ENCODE measurements at places on chromosomes 5 and 9.

GRCh38 chr9:134192311-134192950 lies 28.1 kb upstream of the RNU6ATAC start:
- no peak for DNase-seq

DNA sequence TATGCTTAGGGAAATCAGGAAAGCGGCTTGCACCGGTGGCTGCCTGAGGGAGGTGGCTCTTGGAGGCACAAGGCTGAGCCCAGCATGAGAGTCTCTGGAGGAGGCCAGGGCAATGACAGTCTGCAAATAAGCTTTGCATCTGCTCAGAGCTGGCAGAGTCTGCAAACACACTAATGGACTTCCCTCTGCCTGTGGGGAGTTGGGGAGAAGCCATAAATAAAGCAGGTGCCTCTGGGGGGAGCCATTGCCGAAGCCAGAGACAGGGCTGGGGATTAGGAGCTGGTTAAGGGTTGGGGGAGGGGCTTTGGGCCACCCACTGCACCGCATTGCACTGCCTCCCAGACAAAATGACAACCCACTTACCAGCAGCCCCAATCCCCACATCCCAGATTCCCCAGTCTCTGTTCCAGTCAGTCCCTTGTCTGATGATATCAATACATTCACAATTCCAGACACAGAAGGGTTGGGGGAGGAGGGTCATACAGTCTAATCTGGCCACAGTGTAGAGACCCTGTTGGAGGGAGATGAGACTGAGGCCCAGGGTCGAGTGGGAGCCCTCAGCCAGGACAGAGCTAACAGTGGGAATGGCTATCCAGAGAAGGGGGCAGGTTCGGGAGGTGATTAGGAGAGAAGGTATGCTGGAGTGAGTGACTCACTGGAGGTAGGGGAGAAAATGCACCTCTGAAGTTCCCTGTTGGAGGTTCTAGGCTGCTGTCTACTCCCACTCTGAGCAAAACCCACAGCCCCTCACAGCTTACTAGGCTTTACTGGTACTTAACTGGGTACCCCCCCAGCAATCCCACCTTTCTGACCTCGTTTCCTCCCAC lies 53.7 kb downstream of the PAX5 start:
- DNase-seq, result no peak

DNA sequence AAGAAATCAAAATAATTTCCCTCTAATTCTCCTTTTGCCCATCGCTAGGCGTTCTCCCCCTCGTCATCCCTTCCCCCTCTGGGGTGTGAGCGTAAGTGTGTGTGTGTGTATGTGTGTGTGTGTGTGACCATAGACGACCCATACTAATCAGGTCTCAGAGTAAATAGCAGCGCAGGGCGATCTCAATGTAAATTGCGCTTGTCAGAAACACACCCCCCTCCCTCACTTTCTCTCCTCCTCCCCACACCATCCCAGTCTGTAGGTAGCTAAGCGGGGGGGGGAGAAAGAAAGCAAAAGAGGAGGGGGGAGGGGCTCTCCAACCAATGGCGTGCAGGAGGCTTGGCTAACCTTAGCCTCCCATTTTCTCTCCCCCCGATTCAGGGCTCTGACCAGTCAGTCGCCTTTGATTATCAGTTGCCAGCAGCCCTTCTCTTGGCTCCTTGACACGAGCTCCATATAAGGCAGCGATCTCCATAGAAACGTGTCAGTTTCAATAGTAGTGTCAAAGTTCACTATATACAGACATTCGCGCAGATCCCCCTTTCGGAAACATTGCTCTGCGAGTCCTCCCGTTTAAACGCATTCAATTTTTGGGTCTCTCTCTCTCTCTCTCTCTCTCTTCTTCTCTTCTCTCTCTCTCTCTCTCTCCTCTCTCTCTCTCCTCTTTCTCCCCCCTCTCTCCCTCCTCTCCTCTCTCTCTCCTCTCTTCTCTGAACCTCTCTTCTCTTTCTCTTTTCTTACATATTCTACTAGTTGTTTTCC lies at the start of gene NR2F1:
Gene NR2F1, plus strand, starts transcription at position 546 of the 762 bp plus-strand sequence. CDS start 1,802 bp downstream, outside the sequence.
- peak; percentile 99 for DNase-seq

- no peak for DNase-seq
Measured at GRCh38 chr9:127589955-127590370, 22.1 kb upstream of the STXBP1 start.

- DNase-seq, result no peak
Measured at GRCh38 chr5:92544596-92544995, 1036.4 kb downstream of the NR2F1-AS1 start.

GRCh38 chr5:72604111-72604797 lies 97.0 kb upstream of the ZNF366 start:
- no peak for DNase-seq

GRCh38 chr5:67732921-67733320 lies 482.6 kb upstream of the PIK3R1 start:
- no peak for DNase-seq

DNA sequence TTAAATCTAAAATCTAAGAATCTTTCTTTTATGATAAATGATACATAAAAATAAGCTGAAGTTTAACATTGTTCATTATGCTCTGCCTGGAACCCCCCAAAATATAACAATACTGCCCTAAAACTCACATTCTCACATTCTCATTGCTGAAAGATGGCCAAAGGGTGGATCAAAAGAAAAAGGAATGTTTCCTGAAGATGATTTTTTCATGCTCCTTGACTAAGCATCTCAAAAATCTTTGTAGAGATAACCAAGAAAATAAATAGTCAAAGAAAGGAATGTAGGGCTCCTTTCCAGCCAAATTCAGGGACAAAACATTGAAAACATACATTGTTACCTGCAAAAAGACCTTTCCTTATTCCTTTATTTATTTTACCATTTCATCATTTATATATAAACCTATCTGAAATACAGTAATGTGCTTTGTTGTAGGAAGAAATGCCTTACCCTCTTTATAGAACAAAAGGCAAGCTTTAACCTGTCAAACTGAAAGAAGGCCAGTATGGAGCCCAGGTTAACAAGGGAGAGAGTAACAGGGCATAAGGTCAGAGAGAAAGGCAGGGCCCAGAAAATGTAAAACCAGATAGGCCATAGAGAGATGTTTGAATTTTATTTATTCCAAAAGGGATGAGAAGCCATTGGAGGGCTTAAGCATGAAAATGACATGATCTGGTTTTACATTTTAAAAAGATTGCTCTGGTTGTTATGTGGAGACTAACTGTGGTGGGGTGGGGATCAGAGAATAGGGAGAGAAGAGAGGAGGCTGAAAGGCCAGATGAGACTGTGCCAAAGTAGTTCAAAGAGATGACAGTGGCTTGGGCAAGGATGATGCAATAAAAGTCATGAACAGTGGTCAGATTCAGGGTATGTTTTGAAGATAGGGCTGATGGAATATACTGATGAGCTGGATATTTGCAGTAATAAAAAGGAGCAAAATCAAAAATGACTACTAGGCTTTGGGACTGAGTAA lies 37.3 kb upstream of the CDK5RAP2 start:
- no peak for DNase-seq

GRCh38 chr5:148790545-148791333 lies 35.7 kb upstream of the ADRB2 start:
- no peak for DNase-seq

- DNase-seq, result peak; percentile 78
Measured at GRCh38 chr9:92463984-92464383, 18.3 kb downstream of the ASPN start.

DNA sequence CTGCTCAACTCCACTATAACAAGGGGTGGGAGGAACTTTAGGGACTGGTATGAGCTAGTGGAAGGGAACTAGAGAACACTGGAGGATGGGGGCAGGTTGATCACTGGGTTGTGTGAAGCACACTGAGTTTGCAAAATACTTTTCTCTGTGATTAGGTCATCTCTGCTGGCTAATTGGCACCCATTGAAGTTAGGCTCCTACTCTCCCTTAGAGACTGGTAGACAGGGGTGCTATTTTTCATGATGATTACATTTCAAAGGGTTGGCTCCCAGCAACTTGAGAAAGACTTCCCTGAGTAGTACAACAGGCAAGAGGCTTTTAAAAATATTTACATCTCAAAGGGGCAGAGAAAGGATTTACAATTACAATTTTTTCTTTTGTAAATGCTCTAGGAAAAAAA lies 50.4 kb upstream of the MTAP start:
- DNase-seq, result no peak

DNA sequence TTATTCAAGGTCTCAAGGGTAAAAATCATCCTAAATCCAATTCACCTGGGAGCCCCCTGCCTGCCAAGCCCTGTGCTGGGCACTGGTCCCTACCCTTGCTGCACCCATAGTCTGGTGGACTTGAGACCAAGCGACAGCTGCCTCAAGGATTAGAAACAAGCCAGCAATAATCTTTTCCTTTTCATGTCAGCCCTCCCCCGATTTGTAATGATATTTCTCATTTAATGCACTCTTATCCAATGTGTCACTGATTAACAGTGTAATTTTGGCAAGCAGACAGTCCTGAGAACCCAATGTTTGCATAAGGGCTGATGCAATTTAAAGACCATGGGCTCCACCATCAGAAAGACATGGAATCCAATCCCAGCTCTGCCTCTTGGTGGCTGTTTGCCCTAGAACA lies 108.9 kb downstream of the ACTL7B start:
- peak; percentile 39 for DNase-seq

- no peak for DNase-seq
Measured at GRCh38 chr5:147216552-147217154, 18.2 kb upstream of the STK32A start.

GRCh38 chr5:131330031-131330430 lies 66.2 kb downstream of the CDC42SE2 start:
- DNase-seq, result no peak

DNA sequence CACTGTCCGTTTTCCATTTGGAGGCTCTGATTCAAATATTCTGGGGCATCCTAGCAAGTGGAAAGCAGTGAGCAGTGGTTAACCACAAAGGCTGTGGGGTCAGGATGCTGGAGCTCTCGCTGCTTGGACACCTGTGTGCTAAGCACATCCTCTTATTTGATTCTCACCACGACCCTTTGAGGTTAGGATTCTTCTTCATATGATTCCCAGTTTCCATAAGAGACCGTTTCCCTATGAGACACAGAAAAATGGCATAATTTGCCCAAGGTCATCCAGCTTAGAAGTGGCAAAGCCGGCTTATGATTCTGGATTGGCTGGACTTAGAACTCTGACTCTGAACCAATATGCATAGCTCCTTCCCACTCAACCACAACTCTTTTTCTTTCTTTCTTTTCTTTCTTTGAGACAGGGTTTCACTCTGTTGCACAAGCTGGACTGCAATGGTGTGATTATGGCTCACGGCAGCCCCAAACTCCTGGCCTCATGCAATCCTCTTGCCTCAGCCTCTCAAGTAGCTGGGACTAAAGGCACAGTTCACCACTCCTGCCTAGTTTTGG lies 207.7 kb downstream of the TTLL11 start:
- peak; percentile 25 for DNase-seq

- peak; percentile 55 for DNase-seq
Measured at GRCh38 chr5:80083101-80083890, 48.1 kb downstream of the THBS4 start.

DNA sequence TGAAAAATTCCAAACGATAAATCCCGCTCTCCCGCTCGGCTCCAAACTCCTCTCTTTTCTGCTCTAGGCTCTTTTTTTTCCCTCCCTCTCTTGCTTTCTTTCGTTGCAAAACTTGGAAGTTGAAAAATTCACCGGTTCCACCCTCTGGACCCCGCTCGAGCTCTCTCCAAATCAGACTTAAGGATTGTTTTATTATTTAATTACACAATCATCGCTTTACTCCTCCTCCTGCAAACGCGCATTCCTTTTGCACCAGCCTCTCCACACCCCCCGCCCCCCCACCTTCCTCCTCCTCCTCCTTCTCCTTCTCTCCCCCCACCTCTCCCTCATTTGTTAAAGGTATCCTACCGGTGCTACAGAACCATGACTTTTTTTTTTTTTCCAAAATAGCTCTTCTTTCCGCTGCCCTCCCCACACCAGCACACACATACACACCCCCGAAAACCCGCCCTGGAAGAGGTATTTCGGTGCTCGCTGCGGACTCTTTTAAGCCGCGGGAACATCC lies 535 bp upstream of the NFIB start:
- no peak for DNase-seq

DNA sequence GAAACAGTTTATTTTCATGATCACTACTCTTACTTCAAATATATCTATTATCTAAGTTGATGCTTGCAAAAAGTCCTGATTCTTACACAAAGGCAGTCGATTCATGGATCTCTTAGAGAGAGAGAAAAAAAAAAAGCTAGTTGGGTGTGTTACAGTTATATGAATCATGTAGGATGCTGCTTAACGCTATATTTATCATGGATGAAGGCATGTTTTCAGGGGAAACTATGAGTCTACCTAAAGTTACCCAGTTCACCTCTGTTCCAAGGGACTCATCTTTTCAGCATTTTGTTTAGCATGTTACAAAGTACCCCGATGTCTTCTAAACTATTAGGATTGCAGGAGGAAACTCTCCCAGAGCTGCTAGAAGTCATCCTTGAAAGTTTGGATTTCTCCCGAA lies 13.5 kb downstream of the TMC1 start:
- no peak for DNase-seq

GRCh38 chr5:114450437-114450836 lies 88.6 kb downstream of the KCNN2 start:
- no peak for DNase-seq

All from AG09309 (cell line).